ENCODE measurements at places on chromosomes 3 and 15. TPM values are rescaled to one million over a fixed set of nuclear protein-coding genes. Genes with fewer than 3 reads are reported as not detected.

The CRABP1 gene
- total RNA-seq, result not detected

The PSMA4 gene
- total RNA-seq, result 291 TPM

The SLC38A3 gene
- total RNA-seq, result not detected

The ADIPOQ gene
- not detected for total RNA-seq

The VPS18 gene
- 62.2 TPM for total RNA-seq

Measured in fibroblast of villous mesenchyme (primary cell).